ENCODE measurements at places on chromosomes 4 and X.

DNA sequence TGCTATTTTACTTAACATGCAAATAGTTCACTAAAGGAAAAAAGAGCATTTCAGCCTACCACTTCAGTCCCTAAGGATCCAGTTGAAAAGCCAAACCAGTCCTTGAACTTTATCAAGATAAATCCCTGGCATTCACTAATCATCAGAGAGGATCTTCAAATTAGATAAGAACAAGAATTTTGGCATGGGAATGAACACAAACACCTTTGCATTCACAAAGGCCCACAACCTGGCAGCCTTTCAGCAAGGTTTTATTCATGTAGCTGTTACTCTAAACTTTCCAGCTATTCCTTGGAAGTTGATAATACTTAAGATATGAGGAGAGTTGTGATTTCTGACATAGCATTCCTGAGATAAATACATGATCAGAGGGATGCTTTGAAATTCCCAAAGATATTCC, 193.4 kb downstream of the LRBA start:
- DNase-seq = no peak

- DNase-seq = no peak
Measured at GRCh38 chr4:3184725-3185124, 64.2 kb upstream of the MSANTD1 start.

- DNase-seq = no peak
Measured at GRCh38 chrX:72125331-72126047, 6.2 kb downstream of the RTL5 start.

GRCh38 chr4:22030307-22030706, 81.7 kb upstream of the KCNIP4 start:
- no peak for DNase-seq

- no peak for DNase-seq
Measured at GRCh38 chr4:53196882-53197771, 168.7 kb downstream of the SCFD2 start.

DNA sequence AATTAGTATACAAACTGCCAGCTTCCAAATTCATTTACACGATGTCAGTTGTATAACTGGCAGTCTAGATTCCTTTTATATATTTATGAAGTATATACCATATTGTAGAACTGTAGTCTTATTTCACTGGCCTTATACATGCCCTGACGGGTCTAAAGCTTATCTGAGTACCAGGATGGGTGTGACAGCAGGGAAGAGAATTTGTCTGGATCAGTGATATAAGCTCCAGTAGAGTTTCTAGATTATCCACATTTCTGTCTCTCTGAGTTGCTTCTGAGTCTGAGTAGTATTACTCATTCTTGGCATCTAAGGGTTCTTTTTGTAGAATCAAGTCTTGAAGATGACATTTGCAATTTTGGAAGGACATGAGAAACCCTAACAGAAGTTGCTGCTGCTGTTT, 101.3 kb downstream of the RPA4 start:
- DNase-seq = no peak

GRCh38 chr4:15003891-15004738, 1.8 kb downstream of the CPEB2 start:
- DNase-seq = peak; percentile 51

DNA sequence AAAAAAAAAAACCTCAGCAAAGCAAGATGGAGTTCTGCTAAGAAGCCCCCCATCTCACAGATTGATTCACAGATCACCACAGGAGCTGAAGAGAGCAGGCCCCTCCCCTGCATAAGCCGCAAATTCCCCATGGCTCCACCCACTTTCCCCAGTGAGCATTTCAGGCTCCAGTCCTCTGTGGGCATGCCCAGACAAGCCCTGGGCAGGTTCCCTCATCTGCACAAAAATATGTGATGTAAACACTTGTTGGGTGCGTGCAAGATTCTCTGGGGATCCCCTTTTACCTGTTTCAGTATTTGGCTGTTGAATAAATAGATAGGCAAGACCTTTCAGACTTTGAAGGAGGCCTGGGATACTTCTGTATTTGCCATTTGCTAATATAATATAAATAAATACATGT, 514.3 kb downstream of the PCDH7 start:
- DNase-seq = no peak

DNA sequence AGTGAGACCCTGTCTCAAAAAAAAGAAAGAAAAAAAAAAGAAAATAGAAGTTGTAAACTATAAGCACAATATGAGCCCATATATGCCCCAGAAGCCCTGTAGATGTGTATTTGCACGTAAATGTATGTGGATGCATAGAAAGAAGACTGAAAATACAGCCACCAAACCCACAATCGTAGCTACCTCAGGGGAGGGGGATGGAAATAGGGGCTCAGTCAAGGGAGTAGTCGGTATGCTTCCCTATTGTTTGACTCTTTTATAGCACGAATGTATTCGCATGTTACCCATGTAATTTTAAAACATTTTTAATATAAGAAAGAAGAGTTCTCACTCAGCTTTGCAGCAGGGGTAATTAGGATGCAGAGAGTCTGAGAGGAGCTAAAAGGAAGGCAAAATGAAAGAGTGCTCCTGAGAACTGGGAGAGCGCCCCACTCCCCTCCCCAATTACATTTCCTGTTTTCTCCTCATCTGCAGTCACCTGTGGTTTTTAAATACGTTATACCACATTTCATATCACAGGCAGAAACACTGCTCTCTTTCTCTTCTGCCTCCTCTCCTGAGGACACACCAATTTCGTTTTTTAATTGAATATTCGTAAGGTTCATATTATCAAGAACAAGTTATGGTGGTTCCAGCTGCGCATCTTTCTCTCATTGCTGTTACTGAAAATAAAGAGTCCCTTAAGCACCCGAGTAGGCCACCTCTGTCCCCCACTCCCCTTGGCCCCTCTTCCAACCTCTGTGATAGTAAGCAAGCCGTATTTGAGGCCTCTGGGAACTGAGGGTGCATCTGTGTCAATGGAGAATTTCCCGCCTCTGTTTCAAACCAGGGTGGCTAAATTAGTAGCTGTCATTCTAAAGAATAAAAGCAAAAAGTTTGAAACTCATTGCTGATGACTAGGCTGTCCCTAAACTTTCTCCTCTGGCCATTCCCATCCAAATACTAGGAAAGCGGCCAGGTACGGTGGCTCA, 10.7 kb downstream of the SEPTIN6 start:
- DNase-seq = no peak

DNA sequence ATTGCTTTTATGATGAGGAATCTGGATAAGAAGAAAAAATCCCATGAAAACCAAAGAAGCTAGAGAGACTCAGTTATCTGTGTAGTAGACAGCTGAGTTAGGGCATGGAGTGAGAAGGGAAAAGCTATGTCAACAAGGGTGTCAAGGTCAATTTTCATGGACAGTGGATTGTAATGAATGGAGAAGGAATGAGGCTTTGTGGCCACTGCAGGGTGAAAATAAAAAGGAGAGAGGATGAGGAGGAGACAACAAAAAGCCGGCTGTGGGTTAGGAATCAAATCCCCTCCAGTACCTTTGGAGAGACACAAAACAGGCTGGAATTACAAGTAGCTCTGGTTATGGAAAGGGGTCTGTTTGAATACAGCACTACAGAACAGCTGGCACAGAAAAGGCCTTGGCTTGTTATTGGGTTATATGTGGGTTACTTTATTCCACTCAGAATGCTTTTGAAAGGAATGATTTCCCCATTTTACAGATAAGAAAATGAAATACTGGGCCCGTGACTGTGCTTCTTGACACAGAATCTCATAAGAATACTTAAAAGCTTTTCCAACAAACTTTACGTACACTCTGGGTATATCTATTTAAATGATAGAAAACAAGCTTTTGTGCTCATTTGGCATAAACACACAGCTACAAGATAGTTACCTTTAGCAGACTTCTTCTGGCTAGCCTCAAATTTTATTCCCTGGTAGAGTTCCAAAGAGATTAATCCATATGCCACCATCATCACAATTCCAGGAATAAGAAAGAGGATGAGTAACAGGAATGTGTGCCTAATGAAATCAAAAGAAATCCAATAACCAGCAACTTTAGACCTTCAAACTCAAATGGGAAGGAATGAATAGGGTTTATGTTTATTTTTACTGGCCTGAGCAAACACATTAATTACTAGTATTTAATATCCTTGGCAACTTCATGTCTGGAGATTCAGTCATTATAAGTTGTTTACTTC, 7.5 kb downstream of the CCKAR start:
- no peak for DNase-seq

DNA sequence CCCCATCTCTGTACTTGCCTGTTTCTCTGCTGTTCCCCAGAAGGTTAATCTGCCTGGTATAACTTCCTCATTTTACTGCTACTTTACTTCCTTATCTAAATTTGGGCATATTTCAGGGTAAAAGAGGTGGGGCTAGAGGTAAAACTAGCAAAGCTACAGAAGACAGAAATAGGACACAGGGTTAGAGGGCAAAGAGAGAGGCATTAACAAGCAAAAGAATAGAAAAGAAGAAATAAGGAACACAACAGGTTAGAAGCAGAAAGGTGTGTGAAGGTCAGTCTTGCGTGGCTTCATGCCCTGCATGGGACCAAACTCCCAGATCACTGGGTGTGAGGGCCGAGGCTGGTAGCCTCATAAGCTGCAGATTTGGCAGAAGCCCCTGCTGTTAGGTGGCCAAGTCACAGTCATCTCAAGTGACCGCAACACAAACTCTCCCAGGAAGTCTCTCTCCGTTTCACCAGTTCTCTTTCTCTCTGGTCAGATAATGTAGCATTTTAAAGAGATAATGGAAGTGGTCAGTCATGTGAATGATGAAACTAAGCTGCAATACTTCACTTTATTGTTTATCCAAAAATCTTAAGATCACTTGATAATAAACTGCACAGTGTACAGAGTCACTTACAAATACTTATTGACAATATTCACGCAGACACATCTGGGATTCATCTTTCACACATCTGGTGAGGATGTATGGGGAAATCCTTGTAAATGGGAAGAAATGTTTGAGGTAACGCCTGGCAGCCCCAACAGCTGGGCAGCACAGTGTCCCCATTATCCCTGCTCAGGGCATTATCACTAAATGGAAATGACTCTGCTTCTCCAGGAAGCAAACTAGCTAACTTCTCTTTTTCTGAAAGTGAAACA, 16.4 kb downstream of the TMEM154 start:
- no peak for DNase-seq

GRCh38 chrX:19133231-19133630, 11.0 kb upstream of the ADGRG2 start:
- DNase-seq = no peak

DNA sequence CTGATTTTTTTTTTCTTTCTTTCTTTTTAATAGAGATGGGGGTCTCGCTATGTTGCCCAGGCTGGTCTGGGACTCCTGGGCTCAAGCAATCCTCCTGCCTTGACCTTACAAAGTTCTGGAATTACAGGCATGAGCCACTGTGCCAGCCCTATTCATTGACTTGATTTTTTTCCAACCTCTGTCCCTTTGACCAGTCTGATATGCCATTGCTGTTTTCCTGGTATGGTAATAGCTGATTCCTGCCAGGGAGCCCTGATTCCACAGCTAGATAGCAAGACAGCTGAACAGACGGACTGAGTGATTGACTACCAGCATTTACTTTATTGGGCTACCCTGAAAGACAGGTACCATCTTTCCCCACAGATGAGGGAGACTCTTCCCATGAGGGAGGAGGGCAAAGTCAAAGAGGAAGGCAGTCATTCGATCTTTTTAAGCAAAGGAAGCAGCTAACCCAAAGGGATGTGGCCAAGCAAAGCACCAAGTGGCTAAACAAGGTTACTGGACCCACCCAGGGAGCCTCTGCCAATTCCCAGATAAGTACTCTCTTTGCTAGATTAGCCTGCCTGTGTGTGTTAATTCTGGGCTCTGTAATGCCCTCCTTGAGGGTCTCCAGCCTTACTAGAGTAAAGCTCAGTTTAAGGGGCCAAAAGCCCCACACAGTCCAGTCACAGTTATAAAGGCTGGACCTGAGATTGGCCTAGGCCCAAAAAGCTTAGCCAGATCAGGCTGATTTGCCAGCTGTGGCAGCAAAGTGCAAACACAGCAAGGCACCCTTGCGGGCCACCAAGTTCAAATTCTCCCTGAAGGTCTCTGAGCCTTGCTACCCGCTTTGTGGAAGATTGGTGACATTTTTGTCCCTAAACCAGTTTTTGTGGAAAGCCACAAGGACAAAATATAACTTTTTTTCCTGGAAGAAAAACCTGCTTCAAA, 192.4 kb upstream of the GPC4 start:
- DNase-seq = no peak

Data from T-helper 9 cell (primary cell).